ENCODE measurements at places on chromosomes 12 and 14. TPM values are rescaled to one million over a fixed set of nuclear protein-coding genes. Genes with fewer than 3 reads are reported as not detected.

The NINJ2 gene
- 5.5 TPM for total RNA-seq

The RFX4 gene
- total RNA-seq: not detected

The SIX6 gene
- total RNA-seq: not detected

The BRF1 gene
- 40.1 TPM for total RNA-seq

The CLEC2A gene
- not detected for total RNA-seq

The HIP1R gene
- 25.7 TPM for total RNA-seq

The MYO1A gene
- not detected for total RNA-seq

The MANSC4 gene
- total RNA-seq: not detected

The FSCB gene
- total RNA-seq: not detected

The BAZ2A gene
- total RNA-seq: 44.2 TPM

The TSPAN8 gene
- total RNA-seq: not detected

The DPPA3 gene
- total RNA-seq: not detected

The DDX55 gene
- 30.5 TPM for total RNA-seq

The BCL2L14 gene
- total RNA-seq: not detected

The AACS gene
- total RNA-seq: 31.2 TPM

The CCDC38 gene
- total RNA-seq: not detected

The IL23A gene
- 0.20 TPM for total RNA-seq

The BCL7A gene
- total RNA-seq: 1.8 TPM

The NEUROD4 gene
- not detected for total RNA-seq

The MDGA2 gene
- not detected for total RNA-seq

The TAS2R46 gene
- 2.2 TPM for total RNA-seq

The SLC48A1 gene
- total RNA-seq: 14.3 TPM

The LIN7A gene
- total RNA-seq: 6.3 TPM

The NFE2 gene
- not detected for total RNA-seq

The STYK1 gene
- 0.59 TPM for total RNA-seq

The ZFHX2 gene
- 0.73 TPM for total RNA-seq

The SLC8A3 gene
- total RNA-seq: under 0.01 TPM

The OASL gene
- total RNA-seq: 0.73 TPM

The EPYC gene
- not detected for total RNA-seq

The MIP gene
- not detected for total RNA-seq

The KRT76 gene
- not detected for total RNA-seq

The SOX5 gene
- total RNA-seq: 6.8 TPM

The DLK1 gene
- total RNA-seq: not detected

The KLRK1 gene
- total RNA-seq: not detected

The NOXRED1 gene
- 0.37 TPM for total RNA-seq

The POLE gene
- 54.2 TPM for total RNA-seq

The CLEC6A gene
- not detected for total RNA-seq

The FGFR1OP2 gene
- 31.9 TPM for total RNA-seq

The NAP1L1 gene
- 173 TPM for total RNA-seq

The SYNE2 gene
- total RNA-seq: 9.2 TPM

The KRT74 gene
- total RNA-seq: not detected

The NKX2-1 gene
- total RNA-seq: not detected

The SLC5A8 gene
- total RNA-seq: not detected

The IL31 gene
- total RNA-seq: not detected

The STK38L gene
- 10.7 TPM for total RNA-seq

The GZMH gene
- total RNA-seq: not detected

The SERPINA5 gene
- not detected for total RNA-seq

The RPGRIP1 gene
- total RNA-seq: not detected

All from subcutaneous preadipocyte (primary cell).